NCI-H2029 treated with DMSO at 0.1 percent for 48 hours (cell line): ENCODE measurements at places on chromosomes 7 and 10.
A peak's percentile ranks its signal among the peaks of the same experiment; 100 is the strongest.

GRCh38 chr10:116364868-116365267 lies 40.6 kb downstream of the CCDC172 start:
- no peak for DNase-seq

- DNase-seq, result no peak
Observed at GRCh38 chr10:101142533-101143344, 11.6 kb downstream of the TLX1 start.

DNA sequence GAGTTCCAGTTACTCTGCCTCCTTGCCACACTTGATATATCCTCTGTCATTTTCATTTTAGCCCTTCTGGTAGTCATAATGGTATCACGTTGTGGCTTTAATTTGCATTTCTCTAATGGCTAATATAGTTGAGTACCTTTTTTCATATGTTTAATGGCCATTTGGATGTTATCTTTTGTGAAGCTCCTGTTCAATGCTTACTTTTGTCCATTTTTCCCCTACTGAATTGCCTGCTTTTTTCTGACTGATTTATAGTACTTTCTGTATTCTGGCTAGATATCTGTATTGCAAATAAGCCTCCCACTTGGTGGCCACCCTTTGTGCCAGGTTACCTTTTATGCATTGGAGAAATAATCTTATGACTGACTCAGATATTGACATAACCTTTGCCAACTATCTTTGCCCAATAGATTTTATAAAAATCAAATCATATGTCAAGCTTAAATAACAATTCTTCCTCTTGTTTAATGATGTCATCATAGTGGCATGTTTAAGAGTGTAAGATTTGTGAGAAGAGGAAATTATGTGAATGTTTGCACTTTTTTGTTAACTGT lies 50.6 kb downstream of the PRPF18 start:
- DNase-seq, result no peak

GRCh38 chr7:17463511-17464085 lies 165.1 kb downstream of the AHR start:
- DNase-seq, result no peak

GRCh38 chr10:84269773-84270172 lies 24.9 kb downstream of the RGR start:
- no peak for DNase-seq

DNA sequence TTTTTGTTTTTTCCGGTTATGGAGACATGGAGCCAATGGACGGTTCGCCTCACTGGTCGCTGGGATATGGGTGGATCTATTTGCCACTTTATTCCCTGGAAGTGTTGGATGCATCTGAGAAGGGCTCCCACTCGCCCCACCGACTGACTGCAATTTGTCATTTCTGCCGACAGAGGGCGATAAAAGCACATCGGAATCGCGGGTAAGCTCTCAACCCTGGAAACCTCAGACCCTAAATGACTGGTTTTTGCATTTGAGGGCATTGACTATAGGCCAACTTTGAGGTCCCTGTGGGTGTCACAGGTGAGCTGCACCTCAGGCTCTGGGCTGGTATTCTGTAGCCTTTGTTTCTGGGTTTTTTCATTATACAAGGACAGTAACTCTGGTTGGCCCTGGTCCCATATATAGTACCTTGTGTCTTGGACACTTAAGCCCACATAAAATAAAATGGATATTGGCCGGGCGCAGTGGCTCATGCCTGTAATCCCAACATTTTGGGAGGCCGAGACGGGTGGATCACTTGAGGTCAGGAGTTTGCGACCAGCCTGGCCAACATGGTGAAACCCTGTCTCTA lies 11.9 kb upstream of the OPALIN start:
- DNase-seq, result no peak

- DNase-seq, result no peak
Observed at GRCh38 chr10:4883079-4883739, 57.2 kb downstream of the AKR1E2 start.

GRCh38 chr10:102334101-102334500 lies 61.4 kb upstream of the NFKB2 start:
- no peak for DNase-seq

DNA sequence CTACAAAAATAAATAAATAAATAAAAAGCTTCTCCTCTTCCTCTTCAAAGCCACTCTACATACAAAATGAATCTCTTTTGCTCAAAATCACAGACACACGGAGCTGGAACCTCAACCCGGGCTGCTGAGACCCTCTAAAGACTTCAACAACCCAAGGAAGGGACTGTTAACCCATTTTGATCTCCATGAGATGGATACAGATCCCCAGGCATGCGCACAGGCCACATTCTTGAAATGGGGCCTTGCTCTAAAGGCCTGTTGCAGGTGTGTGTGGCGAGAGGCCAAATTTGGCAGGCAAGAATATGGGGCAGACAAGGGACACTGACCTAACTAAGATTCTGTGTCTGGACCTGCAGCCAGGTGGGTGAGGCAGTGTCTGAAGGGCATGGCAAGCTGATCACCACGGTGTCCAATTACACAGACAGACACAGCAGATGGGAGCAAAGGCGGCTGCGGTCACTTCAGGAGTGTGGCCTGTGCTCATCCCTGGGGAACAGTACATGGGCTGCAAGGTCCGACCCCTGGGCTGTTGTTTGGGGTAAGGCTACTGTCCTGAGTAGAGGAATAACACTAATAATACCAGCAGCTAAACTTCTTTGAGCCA lies 219.8 kb downstream of the HECW1 start:
- no peak for DNase-seq

DNA sequence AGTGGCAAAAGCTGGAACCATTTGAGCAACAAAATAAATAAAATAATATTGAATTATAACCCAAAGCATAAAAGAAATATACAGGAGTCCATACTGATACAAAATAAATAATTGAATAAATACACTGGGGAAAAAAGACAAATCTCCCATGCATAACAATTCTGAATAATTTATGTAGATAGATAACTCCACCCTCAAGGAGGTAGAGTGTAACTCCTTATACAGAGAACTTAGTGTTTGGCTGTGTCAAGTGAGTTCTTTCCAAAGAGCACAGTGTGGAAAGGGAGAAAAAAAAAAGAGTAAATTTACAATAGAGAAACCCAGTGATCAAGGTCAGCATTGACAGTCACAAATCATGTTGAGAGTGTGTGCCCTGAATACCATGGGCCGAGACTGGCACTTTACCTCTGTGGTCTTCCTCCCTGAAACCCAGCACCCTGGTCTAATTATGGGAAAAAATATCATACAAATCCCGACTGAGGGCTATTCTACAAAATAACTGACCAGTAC lies 5.5 kb downstream of the PIK3AP1 start:
- no peak for DNase-seq

DNA sequence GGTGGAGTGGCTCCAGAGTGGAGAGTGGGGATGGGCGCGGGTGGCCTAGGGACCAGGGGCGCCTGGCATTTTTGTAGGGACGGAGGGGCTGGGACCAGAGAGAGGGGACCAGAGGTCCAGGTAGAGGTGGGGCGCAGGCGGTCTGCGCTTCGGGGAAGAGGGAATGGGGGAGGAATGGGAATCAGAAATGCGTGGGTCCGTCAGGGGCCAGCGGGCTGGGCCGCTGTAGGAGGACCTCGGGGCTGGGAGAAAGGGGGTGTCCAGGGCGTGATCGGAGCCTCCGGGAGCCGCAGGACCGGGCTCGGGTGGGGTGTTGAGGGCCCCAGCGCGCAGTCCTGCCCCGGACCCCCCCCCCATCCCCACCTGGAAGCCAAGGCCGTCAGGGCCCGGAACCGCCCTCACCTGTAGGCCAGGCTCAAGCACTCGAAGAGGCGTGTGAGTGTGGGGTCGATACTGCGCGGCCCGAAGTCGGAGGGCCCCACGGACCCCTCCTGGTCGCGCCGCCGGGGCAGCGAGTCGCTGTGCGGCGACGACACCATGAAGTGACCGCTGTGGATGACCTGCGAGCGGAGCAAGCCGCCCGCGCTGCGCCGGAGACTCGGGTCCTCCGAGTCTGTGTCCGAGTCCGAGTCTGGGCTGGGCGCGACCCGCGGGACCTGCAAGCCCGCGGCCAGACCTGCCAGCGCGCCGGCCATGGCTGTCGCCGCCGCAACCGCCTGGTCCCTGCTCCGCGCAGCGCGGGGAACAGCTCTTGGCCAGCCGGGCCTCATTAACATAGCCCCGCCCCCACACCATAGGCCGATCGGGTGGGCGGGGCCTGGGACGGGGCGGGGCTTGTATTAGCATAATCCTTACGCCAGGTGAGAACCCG lies at the start of gene MLXIPL:
MLXIPL (minus strand) TSS at position 725 of the 871 bp plus-strand sequence; CDS start at position 695, 30 bp downstream.
- DNase-seq, result peak; percentile 58

DNA sequence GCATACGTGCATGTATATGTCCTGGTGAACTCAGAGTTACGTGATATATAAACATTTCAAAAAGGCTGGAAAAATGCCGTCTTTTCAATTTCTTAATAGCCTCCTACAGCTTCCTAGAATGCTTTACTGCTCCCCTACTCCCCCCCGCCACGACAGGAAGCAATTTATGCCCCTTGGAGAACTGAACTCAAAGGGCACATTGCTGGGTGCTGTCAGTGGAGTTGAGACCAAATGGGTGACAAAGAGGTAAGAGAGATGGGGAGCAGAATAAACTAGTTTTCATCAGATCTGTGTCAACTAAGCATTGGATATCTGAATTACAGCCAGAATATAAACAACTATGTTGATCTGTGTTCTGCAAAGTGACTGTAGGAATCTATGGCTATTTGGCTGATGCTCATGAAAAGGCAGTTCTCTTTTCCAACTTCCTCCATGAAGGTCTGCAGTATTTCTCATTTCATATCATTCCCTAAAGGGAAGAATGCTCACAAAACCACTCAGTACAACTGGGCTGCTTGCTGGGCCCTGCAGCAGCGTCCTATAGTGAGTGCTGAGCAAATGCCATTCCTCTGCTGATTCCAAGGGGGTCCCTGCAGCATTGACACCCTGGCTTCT lies 171.3 kb upstream of the HPS1 start:
- DNase-seq, result no peak

DNA sequence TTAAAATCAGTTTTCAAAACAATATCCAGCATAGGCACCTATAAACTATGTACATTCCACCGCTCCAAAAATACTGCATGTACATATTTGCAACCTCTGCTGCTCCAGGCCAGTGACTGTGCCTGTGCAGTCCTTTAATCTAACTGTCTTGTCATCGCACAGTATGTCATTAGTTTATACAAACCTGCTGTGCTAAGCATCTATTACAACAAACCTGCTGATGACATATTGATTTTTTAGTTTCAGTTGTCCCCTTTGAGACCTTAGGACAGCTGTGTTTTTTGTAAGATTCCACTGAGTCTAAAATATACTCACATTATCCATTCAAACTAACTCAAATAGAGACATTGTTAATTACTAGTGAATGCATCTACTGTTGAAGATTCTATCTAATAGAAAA lies 33.1 kb downstream of the SEMA3C start:
- DNase-seq, result no peak

GRCh38 chr7:105787793-105788192 lies 88.6 kb downstream of the ATXN7L1 start:
- DNase-seq, result no peak
